HuH-7.5 (cell line): ENCODE measurements at places on chromosomes 13 and 19.
A peak's percentile ranks its signal among the peaks of the same experiment; 100 is the strongest.

DNA sequence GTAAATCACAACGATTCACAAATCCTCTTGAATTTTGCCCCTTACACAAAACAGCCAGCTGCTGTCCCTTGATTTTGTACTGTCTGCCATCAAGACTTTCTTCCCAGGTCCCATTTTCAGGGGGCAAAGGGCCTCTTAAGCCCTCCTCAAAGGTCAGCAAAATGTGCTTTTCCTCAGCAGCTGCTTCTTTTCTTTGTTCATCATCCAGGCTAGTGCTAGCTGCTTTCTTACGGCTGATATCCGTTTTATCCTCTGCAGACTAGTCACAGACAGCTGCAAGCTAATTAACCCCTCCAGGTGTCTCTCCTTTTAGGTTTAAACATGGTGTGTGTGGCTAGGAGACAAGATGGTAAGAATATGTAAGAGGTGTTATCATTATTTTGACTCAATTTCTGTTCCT lies 90.9 kb downstream of the NALCN start:
- DNase-seq = no peak

- DNase-seq = no peak
These were observed 121.1 kb downstream of the NHLRC3 start for GRCh38 chr13:39159393-39159792.

DNA sequence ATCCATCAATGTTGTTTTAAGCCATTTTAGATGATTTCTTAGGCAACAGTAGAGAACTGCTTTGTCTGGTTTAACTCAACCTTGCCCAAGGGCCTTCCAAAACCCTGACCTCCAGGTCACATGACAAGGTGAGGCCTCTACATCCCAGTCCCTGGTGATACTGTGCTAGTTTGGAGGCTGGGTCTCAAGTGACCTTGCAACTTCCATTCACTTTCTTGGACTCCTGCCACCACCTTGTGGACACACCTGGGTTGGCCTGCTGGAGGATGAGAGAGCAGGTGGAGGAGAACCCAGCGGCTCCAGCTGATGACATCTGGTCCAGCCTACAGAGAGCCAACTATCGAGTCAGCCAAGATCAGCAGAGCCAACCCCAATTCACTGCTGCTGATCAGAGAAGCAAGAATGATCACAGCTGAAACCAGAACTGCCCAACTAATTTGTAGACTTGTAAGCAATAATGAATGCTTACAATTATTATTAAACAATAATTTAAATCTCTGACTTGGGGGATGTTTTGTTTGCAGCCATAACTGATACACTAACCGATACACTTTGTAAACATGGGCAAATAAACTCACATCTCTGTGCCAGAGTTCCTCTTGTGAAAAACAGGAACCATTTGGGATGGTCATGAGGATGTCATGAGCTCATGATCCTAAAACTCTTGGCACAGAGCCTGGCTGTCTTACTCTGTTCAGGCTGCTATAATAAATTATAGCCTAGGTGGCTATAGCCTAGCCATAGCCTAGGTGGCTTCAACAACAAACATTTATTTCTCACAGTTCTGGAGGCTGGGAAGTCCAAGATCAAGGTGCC lies 11.5 kb downstream of the FAM187B start:
- DNase-seq = no peak

DNA sequence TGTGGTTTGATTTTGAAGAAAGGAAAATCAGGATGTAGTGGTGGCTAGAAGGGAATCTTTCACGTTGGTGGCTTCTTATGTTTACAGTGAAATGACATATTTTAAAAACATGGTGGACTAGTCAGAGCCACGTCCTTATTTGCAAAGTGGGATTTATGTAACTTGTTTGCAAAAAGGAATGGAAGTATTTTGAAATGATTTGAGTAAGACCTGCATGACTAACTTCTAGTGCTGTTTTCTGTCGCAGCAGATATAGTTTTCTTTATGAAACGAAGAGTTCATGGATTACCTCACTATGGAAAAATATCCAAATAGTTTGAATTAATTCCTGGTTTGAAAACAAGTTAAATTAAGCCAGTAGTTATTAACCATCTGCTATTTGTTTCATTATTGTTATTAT lies 476.5 kb downstream of the MYO16 start:
- DNase-seq = no peak

DNA sequence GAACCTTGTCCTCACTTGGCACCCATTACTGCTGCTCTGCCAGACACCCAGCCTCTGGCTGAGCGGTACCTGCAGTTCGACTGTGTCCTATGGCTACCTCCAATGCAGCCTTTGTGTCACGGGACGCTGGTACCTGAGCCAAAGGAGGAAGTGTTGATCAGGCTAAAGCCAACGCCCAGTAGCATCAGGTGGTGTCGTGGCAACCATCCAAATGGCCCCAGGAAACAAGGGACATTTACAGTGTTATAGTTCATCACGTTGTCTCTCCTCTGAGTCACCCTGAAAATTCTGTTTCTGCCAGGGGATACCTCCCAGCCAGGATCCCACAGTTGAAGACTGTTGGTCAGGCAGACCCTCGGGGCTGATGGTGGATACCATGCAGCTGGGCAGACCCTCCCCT lies 10.1 kb downstream of the RHPN2 start:
- no peak for DNase-seq

DNA sequence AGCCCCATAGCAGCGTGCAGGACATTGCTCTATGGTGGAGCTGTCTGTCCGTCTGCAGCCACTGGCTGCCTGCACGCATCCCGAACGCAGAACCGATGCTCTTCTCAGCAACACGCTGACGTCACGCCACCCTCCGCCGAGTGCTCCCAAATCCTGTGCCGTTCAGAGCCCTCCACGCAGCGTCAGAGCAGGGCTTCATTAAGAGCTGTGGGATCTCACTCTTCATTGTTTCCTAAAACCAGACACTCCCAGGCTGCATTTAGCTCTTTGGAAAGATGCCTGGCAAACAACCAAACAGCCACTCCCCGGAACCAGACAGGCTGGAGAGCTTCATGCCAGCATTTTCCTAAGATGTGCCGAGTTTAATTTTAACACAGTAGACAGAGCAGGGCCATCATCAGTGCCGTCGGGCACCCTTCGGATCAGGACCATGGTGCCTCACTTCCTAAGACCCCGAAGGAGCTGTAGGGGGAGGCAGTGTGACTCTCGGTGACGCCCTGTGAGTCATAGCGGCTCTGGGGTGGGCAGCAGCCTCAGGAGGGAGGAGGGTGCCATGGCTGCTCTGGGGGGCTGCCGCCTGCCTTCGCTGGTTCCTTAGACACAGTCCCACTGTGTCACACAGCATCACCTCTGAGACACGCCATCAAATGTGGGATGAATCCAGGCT lies 131.5 kb upstream of the MCF2L start:
- no peak for DNase-seq

- DNase-seq = no peak
These were observed 6.4 kb downstream of the MYO9B start for GRCh38 chr19:17081672-17082630.

DNA sequence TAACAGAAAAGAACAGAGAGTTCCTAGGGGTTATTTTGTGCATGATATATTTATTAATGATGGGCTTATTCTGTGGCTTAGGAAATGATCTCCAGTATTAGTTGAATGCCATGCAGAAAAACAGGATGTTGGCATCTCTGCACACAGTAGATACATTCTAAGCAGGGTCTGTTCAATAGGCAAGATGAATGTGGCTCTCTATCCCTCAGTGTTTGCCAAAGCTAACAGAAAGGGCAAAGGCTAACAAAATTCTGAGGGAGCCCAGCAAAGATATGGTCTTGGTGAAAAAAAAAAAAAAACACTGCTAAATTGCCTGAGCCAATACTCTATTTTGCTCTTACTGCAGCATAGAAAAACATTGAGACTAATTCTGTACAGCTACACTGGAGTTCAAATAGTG lies 1095.8 kb downstream of the UQCRFS1 start:
- DNase-seq = no peak

- DNase-seq = peak; percentile 17
These were observed 60.0 kb upstream of the LRCH1 start for GRCh38 chr13:46492946-46493345.

DNA sequence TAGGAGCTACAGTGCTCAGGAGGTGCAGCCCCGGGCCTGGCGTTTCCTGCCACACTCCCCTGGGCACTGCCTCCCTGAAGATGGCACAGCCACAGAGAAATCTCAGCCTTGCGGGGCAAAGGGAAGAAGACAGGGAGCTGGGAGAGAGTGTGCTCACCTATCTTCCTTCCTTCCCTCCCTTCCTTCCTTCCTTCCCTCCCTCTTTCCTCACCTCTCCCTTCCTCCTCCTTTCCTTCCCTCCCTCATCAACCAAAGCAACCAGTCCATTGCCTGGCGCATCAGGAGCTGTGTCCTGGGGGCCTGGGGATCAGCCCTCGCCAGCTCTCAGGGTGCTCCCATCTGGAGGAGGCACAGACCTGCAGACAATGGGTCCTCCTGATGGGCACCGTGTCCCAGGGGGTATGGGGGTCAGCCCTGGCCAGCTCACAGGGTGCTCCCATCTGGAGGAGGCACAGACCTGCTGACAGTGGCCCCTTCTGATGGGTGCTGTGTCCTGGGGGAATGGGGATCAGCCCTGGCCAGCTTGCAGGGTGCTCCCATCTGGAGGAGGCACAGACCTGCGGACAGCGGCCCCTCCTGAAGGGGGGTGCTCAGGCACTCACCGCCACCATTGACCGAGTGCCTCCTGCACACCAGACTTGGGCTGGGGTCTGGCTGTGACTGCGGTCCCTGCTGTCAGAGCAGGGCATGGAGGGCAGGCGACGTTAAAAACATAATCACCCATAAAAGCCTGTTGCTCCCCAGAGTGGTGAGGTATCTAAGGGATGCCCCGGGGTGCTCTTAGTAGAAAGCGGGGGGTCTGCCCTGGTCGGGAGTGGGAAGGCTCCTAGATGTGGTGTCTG lies 120.2 kb downstream of the URI1 start:
- DNase-seq = no peak

- no peak for DNase-seq
These were observed 316.2 kb upstream of the KLHL1 start for GRCh38 chr13:70424428-70424827.

DNA sequence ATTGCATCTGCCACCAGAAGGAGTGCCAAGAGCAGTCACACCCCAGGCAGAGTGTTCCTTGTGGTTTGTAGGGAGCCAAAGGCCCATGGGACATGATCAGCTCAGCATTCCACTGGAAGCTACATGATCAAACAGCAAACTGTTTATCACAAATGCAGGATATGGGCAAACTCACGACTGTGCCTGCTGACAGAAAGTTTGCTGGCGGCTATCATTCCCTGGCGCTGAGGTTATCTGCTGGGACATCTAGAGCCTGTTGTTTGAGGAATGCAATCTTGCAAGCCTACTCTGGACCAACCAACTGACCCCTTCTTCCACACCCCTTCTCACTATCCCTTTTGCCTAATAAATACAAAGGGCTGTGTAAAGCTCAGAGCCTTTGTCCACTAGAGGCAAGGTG lies 7.7 kb upstream of the ZNF613 start:
- no peak for DNase-seq

GRCh38 chr19:30529876-30530275 lies 157.7 kb downstream of the ZNF536 start:
- no peak for DNase-seq

DNA sequence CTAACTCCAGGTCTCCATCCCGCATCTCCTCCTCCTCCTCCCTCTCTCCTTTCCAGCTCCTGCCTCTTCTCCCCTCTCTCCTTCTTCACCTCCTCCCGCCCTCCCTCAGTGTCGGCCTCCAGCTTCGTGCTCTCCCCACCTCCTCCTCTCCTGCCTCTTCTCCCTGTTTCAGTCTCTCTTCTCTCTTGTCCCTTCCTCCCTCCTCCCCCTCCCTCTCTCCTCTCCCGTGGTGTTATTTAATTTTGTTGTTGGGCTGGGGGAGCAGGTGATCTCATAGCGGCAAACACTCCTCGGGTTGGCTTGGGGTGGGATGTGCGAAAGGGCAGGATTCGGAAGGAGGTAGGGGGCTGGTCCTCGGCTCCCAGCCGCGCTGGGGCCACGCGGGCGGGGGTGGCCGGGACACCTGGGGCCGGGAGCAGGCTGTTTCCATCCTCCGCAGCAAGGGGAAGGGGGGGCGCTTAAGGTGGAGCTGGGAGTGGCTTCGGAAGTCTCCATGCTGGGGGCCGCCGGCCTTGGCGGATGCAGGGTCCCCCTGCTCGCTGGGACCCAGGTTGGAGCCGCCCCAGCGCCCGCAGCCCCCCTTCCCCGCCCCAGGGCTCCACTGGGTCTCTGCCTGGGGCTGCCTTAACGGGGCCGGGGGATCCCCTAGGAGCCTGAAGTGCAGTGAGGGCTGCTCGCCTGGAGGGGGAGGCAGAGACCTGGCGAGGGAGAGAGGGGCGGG lies at the start of gene CA11:
Gene CA11 (minus strand): TSS at position 187 of the 721 bp plus-strand sequence. CDS start 555 bp downstream, outside the sequence.
- DNase-seq = peak; percentile 96
